Tongue (tissue), 3 donors: ENCODE measurements at places on chromosomes 3 and 15. TPM values are rescaled to one million over a fixed set of nuclear protein-coding genes. Genes with fewer than 3 reads are reported as not detected.

Gene LSM3
- total RNA-seq: 9.4 TPM

Gene CPLX3
- total RNA-seq: not detected

Gene EEF1AKMT4
- 0.62 TPM for total RNA-seq

Gene ST8SIA2
- 12.7 TPM for total RNA-seq

Gene PIGZ
- total RNA-seq: 2.4 TPM

- DNase-seq: no peak
These were observed 19.0 kb downstream of the SPG21 start for GRCh38 chr15:64970698-64971097.

GRCh38 chr3:6168256-6168655 is 692.7 kb upstream of the GRM7 start:
- DNase-seq: no peak

GRCh38 chr3:17639257-17639656 is 103.2 kb downstream of the TBC1D5 start:
- no peak for DNase-seq

DNA sequence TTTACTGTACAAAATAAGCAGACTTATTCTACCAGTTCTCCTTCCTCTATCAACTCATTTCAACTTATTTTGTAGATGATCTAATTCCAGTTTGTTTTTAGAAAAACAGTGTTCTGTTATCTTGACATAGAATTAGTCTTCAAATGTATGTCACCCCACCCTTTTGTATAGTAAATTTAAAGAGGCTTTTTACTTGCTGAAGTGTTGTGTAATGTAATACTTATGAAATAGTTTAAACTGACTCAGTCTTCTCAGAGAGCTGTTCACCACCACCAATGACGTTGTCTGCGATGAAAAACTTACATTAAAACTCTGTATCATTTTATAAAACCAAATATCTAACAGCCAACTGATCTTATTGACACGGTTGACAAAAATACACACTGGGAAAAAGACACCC is 82.9 kb downstream of the RAP2B start:
- no peak for DNase-seq

GRCh38 chr15:89462198-89462912 is 34.0 kb downstream of the RHCG start:
- no peak for DNase-seq

- DNase-seq: peak; percentile 48
These were observed 120.8 kb upstream of the MCTP2 start for GRCh38 chr15:94110476-94111130.

DNA sequence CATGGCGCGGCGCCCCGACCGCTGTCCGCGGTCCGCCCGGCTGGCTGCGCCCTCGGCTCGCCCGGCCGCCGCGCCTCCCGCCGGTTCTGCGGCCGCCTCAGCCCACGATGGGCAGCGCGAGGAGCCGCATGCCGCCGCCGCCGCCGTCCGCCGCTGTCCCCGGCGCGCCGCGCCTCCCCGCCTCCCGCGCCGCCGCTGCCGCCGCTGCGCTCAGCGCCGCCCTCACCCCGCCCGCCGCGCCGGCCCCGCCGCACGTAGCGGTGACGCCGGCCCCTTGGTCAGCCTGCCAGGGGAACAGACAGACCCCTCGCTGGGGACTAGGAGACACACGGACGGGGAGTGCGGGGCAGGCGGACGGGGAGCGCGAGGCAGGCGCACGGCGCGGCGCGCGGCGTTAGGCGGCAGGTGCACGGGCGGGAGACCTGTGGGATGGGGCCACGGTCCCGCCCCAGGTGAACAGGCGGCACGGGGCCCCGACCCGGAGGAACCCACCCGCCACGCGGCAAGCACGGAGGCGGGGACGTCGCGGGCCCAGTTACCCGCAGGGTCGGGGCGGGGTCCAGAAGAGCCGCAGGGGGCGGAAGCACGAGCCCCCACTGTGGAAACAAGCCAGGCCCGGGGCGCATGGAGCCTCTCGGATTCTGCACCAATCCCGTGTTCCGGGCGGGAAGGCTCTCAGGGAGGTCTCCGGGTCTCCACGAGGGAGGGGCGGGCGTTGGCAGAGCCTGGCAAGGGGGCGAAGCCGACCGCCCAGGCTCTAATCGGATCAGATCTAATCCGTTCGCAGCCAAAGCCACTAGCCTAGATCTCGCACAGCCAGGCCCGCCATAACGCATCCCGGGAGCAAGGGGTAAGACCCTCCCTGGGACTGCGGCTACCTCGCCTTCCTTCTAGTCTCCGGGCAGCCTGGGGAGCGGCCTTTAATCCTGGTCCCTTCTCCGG is at the start of gene CSPG5:
CSPG5 (minus strand) TSS at position 175 of the 942 bp plus-strand sequence; CDS start at position 3, 172 bp downstream.
- no peak for DNase-seq

- DNase-seq: no peak
These were observed 37.5 kb upstream of the SEC13 start for GRCh38 chr3:10358309-10358980.

GRCh38 chr3:127574880-127575878 is 15.4 kb downstream of the TPRA1 start:
- DNase-seq: peak; percentile 94

GRCh38 chr3:161054860-161055604 is 50.1 kb downstream of the B3GALNT1 start:
- DNase-seq: no peak
